Brain microvascular endothelial cell (primary cell): ENCODE measurements at places on chromosomes 1 and 21.

GRCh38 chr1:149927563-149928400 lies at the start of gene SF3B4:
Gene SF3B4 (minus strand): TSS chr1:149927803. CDS start chr1:149927759, 44 bp downstream.
- DNase-seq = peak; percentile 91

GRCh38 chr1:206488466-206488865 lies 18.2 kb downstream of the IKBKE start:
- no peak for DNase-seq

DNA sequence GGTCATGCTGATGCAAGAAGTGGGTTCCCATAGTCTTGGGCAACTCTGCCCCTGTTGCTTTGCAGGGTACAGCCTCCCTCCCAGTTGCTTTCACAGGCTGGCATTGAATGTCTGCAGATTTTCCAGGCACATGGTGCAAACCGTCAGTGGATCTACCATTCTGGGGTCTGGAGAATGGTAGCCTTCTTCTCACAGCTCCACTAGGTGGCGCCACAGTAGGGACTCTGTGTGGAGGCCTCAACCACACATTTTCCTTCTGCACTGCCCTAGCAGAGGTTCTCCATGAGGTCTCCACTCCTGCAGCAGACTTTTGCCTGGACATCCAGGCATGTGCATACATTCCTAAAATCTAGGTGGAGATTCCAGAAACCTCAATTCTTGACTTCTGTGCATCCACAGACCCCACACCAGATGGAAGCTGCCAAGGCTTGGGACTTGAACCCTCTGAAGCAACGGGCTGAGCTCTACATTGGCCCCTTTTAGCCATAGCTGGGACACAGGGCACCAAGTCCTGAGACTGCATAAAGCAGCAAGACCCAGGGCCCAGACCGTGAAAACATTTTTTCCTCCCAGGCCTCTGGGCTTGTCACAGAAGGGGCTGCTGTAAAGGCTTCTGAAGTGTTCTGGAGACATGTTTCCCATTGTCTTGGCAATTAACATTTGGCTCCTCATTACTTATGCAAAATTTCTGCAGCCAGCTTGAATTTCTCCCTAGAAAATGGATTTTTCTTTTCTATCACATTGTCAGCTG lies 466.2 kb upstream of the PBX1 start:
- no peak for DNase-seq

- DNase-seq = peak; percentile 87
Observed at GRCh38 chr1:27300341-27301051, 21.5 kb upstream of the TMEM222 start.

- no peak for DNase-seq
Observed at GRCh38 chr1:198494658-198495103, 45.8 kb downstream of the ATP6V1G3 start.

- no peak for DNase-seq
Observed at GRCh38 chr1:109361069-109361468, 36.6 kb downstream of the SORT1 start.

DNA sequence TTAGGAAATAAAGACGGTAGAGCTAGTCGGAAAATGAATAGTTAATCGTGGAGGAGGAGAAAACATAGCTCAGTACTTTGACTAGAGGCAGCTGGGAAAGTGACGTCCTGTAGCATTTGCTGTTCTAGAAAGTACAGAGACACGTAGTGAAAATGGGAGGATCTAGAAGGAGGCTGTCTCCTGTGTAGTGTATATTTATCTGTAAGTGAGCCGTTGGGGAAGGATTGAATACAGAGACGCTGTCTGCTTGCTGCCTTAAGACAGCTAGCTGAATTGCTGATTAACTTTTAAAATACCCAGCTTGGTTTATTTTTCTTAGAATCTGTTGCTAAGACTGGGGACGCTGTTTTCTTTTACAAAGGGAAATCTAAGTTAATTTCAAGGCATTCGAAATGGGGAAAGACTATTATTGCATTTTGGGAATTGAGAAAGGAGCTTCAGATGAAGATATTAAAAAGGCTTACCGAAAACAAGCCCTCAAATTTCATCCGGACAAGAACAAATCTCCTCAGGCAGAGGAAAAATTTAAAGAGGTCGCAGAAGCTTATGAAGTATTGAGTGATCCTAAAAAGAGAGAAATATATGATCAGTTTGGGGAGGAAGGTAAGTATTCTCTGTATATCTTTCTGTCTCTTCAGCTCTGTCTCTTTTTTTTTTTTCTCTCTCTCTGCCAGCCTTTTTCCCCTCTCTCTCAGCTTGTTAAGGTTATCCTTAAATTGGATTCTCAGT lies at the start of gene DNAJB4:
Gene DNAJB4 (plus strand): TSS at position 221 of the 729 bp plus-strand sequence. CDS start 172 bp downstream, at position 393.
- peak; percentile 97 for DNase-seq

GRCh38 chr1:91604632-91605031 lies 104.0 kb downstream of the CDC7 start:
- peak; percentile 14 for DNase-seq

DNA sequence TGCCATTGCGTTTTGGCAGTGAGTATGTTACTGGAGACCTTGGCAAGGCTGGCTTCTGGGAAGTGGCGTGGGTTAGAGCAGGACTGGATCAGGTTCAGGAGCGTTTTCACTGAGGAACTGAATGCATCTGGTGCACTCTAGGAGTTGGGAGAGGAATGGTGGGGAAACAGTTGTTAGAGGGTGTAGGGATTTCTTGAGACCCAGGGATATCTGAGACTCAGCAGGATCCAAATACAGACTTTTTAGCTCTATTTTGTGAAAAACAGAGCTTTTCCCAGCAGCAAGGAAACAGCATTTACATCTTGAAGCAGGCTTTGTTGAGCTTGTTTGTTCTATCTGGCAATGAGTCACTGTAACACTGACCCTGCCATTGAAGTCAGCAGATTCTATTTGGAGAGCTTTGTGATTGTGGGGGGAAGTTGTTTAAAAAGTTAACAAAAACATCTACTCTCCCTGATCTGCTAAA lies 56.9 kb upstream of the NRIP1 start:
- DNase-seq = peak; percentile 34

GRCh38 chr1:224168859-224169380 lies 14.1 kb upstream of the DEGS1 start:
- DNase-seq = peak; percentile 91
